Upper lobe of right lung (tissue), 1 donor: ENCODE measurements at places on chromosomes 11 and 22. TPM values are rescaled to one million over a fixed set of nuclear protein-coding genes. Genes with fewer than 3 reads are reported as not detected.

The TMPRSS13 gene
- 9.9 TPM for total RNA-seq

The PPP6R3 gene
- 93.2 TPM for total RNA-seq

The SCGB1C1 gene
- not detected for total RNA-seq

The CFAP300 gene
- 2.3 TPM for total RNA-seq

The RASL10A gene
- 0.72 TPM for total RNA-seq

DNA sequence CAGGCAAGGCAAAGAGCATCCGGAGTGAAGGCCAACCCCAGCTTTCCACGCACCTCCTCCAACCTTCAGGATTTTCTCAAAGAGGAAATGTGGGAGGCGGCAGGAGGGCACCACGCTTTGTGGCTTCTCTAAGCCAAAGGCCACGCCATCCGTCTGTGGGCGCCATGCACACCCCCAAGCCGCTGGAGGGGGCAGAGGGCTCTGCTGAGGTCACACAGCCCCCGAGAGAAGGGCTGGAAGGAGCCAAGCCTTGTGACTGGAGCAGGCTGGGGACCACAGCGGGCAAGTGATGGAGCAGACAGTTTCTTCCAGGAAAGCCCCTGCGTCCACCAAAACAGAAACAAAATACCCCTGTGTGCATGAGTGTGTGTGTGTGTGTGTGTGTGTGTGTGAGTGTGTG, 527.4 kb downstream of the BRD1 start:
- DNase-seq = peak; percentile 18

DNA sequence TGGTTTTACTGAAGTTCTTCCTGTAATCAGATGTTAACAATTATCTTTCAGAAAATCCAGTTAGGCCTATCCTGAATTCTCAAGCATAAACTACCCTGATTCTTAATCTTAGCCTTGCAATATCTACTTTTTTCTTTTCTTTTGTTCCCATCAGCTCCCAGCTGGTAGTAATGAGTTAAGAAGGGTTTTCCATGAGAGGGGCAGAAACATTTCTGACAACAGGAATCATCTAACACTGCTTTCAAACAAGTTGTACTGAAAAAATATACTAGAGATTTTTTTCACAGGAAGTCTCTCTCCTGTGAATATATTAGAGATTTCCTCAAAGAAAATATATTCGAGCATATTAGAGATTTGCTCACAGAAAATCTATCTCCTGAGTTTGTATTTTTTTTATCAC, 3.3 kb upstream of the TRIM6 start:
- no peak for DNase-seq

GRCh38 chr11:67051945-67052488, 4.6 kb upstream of the RHOD start:
- no peak for DNase-seq

DNA sequence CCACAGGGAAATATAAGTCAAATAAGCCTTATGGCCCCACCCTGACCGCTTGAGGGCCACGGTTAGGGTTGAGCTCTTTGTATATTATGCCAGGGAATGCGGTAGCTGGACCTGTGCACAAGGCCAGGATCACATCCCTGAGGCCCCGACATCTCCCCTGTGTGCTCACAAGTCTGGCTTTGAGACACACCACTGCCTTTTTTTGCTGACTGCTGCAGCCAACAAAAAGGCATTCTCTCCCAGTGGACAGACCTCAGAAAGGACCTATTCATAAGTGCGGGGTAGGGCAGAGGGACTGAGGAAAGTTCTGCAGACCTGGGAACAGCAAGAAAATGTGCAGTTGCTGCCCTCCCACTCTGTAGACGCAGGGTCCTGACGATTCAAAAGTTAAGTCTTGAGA, 3.4 kb upstream of the SIDT2 start:
- no peak for DNase-seq

DNA sequence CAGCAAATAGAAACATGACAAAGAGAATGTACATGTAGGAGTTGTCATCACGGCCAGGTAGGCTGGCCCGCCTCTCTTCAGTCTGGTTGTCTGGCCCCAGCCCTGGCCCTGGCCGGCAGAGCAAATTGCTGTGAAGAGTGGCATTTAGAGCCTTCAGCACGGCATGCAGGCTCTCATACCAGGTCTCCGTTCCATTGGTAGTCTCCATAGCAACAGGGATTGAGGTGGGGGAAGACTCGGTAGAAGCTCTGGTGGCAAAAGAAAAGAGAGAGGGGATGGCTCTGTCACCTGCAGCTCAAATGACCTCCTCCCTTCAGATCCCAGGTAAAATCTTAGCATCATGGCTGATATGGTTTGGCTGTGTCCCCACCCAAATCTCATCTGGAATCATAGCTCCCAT, 10.0 kb downstream of the KCNE3 start:
- no peak for DNase-seq
